ENCODE measurements at places on chromosomes 1 and 21.
A peak's percentile ranks its signal among the peaks of the same experiment; 100 is the strongest.

GRCh38 chr1:2255420-2256369 is 27.6 kb downstream of the SKI start:
- peak; percentile 76 for DNase-seq

DNA sequence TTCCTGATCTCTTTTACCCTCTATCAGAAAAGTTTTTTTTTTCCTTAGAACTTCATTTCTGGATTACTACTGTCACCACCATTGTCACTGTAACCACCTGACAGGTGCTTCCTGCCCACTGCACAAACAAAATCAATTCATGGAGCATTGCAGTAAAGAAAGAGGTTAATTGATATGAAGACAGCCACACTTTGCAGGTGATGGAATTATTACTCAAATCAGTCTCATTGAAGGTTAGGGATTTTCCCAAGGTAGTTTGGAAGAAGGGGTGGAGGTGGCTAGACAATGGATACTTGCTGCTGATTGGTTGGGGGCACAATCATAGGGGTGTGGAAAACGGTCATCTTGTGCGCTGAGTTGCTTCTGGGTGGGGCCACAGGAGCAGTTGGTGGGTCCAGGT is 230.8 kb upstream of the CACYBP start:
- no peak for DNase-seq

- DNase-seq: no peak
Observed at GRCh38 chr1:83701355-83701754, 297.6 kb downstream of the TTLL7 start.

DNA sequence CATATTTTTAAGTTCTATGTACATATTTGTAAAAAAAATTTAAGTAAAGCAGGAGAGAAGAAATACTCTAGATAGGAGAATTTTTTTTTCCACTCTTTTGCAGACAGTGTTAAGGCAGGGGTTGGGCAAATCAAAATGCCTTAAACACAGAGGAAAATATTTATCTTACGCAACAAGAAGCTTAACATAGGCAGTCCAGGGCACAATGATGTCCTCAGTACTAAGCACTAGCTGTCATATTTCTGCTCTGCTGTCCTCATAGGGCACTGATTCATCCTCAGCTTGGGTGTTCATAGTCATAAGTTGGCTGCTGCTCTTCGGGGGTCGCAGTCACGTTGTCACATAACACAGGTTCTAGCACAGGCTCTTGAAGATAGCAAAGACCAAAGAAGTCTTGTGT is 247.4 kb downstream of the PTBP2 start:
- DNase-seq: no peak

GRCh38 chr1:42974767-42975437 is 16.2 kb upstream of the SLC2A1 start:
- DNase-seq: no peak

GRCh38 chr1:178143730-178144690 is 50.1 kb downstream of the RASAL2 start:
- no peak for DNase-seq

DNA sequence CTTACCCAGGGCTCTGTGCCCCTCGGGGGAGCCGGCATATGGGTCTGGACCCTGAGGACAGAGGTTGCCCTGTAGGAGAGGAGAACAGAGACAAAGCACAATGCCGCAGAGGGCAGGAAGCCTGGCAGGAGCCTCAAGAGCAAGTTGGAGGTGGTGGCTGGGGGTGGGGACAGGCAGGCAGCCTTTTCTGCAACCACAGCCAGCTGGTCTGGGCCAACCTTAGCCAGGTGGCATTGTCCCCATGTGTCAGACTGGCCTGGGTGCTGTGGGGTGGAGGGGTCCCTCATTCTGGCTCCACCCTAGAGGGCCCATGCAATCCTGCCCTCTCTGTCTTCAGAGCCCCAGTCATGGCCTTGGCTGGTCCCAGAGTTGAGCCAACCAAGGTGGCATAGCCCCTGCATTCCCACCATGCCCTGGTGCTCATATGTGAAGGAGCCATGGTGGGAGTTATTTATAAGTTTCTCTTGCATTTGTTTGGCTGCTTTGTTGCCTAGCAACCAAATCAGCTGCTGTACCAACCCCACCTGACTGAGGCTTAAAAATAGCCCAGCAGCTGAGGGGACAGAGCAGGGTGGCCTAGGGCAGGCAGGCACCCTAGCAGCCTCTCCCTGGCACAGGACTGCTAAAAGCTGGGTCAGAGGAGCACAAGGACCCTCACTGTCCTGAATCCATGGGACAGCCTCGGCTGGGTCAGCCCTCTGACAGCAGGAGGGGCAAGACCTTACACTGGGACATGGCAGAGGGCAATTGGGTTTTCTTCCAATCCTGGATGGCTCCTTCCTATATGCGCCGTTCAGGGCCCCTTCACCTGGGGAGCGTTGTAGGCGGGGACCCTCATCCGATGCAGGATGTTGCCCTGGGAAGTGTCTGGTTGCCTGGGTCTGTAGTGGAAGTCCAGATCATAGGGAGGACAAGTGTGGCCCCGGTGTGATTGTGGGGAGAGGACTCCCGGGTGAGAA is 19.5 kb downstream of the MAP7D1 start:
- DNase-seq: no peak

DNA sequence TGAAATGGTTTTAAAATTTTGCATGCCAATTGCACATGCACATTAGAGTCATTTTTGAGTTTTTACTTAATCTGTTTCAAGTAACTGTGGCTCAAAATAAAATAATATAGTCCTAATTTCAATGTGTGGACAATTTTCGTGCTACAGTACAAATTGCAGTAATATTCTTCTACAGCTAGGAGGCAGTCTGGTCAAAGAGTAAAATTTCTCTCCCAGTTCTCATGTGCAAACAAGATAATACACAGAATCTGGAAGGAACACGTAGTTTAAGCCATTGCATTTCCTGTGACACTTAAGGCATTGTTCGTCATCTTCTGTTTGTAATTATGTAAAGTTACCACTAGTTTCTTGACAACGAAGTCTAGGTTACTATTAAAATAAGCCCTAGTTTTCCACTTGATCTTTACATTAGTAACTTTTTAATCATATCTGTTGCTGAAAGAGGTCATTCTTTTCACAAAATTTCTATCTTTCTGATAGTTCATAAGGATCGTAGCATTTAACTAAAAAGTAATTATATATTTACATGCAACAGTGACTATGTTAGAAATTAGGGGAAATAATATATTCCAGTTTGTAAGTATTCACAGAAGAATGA is 28.9 kb downstream of the ODR4 start:
- no peak for DNase-seq

GRCh38 chr1:34885405-34886247 is 26.1 kb upstream of the SMIM12 start:
- peak; percentile 63 for DNase-seq

GRCh38 chr21:15943009-15943666 is 213.4 kb downstream of the USP25 start:
- DNase-seq: no peak

DNA sequence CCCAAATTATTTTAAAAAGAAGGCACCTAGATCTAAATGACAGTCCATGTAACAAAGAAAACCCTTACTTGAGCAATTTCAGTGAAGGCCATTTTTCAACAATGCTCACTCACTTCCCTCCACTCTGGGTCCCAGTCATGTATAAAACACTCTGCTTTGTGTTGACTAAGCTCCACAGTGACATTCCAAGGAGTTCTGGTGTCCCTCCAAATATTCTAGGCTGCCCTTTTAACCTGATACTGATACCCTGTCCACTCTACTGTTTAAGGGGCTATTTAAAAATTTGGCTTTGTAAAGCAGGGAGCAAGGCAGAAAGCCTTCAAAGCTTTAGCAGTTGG is 73.6 kb downstream of the GNG12 start:
- DNase-seq: no peak

- no peak for DNase-seq
Observed at GRCh38 chr1:183914276-183914675, 109.4 kb downstream of the RGL1 start.

- no peak for DNase-seq
Observed at GRCh38 chr1:226902601-226903000, 32.2 kb downstream of the PSEN2 start.

DNA sequence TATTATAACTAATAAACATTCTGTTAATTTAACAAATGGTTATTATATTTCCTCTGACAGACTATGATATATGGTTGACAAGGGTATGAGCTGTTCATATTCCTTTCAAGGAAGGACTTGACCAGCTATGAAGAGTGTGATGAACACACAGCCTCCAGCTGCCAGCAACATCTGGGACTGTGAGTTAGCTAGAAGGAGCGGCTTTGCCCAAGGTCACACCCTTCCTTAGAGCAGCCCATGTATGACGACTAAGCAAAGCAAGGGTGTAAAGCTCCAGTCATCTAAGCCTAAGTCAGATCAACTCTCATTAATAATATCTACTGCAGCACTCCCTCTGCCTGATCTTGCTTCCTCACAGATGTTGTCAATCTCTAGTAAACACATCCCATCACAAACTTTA is 355.4 kb downstream of the PLPP3 start:
- no peak for DNase-seq

DNA sequence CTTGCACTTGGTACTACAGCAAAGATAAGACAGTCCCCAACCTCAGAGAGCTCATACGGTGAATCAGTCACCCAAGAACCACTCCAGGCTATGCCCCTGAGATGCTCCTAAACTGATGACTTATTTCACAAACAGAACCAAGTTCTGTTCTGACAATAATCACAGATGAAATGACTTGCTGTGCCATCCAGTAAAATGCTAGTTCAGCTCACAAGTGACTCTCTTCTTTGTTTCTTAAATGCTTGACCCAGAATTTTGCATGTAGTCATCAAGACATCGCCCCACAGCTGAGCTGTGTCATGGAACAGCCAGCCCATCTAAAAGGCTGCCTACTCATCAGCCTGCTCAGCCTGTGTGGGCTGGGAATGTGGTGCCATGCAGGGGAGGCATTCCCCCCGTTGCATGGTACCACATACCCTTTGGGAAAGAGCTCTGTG is 6.1 kb upstream of the SLC19A2 start:
- peak; percentile 66 for DNase-seq

GRCh38 chr1:224082146-224082545 is 31.8 kb upstream of the FBXO28 start:
- DNase-seq: no peak

GRCh38 chr1:10760566-10761502 is 35.6 kb downstream of the CASZ1 start:
- no peak for DNase-seq

GRCh38 chr1:231041719-231042261 is 1.7 kb upstream of the FAM89A start:
- DNase-seq: no peak

Measured in activated T-cell treated with anti-CD3 and anti-CD28 coated beads, Interleukin-2, amount 50 U/mL, for 72 hours (primary cell).